NCI-H187 treated with DMSO at 0.1 percent for 48 hours (cell line): ENCODE measurements at places on chromosomes 12 and 14.

DNA sequence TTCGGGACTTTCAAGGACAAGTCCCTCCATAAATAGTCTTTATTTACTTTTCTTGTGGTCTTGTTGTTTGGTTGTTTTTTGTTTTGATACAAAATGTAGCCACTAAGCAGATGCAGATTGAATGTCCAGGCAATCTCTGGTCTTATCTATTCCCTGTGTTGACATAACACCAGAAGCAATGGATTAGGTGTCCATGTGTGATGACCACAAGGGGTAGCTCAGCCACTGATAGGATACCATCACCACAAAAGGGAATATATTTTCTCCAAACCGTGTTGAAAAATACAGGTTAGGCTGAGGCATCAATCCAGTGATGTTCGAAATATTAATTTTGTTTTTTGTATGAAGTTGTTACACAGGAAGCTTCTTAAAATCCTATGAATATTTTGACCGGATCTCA is 196.3 kb downstream of the EPS8 start:
- DNase-seq = no peak

DNA sequence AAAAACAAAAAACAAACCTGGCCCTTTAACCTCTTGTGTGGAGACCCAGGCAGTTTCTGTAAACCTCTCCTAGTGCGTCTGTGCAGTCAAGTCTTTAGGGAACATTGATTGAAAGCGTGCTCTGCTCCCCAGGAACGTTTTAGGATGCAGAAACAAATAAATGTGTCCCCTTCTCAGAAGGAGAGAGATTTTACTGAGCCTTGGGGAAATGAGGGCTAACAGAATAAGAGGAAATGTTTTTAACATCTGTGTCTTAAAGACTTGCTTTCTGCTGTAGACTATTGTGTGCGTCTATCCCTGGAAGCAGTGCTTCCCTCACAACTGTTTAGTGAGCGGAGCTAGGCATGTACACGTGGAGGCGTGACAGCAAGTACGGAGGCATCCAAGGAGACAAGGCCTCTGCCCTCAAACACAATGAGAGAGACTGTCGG is 54.3 kb downstream of the TECPR2 start:
- DNase-seq = no peak

- DNase-seq = peak; percentile 55
Observed at GRCh38 chr14:20415782-20416206, 2.5 kb upstream of the TEP1 start.

GRCh38 chr14:81555684-81556083 is 22.0 kb upstream of the SEL1L start:
- DNase-seq = no peak

GRCh38 chr12:3262470-3262869 is 185.3 kb downstream of the TSPAN9 start:
- DNase-seq = no peak

GRCh38 chr12:84822525-84822924 is 90.1 kb downstream of the SLC6A15 start:
- DNase-seq = no peak

- DNase-seq = no peak
Observed at GRCh38 chr12:57772429-57773322, at the start of gene EEF1AKMT3. EEF1AKMT3 (plus strand) TSS chr12:57772614; CDS start chr12:57772725, 111 bp downstream.

GRCh38 chr12:1591034-1591433 is 3.3 kb downstream of the FBXL14 start:
- DNase-seq = no peak

DNA sequence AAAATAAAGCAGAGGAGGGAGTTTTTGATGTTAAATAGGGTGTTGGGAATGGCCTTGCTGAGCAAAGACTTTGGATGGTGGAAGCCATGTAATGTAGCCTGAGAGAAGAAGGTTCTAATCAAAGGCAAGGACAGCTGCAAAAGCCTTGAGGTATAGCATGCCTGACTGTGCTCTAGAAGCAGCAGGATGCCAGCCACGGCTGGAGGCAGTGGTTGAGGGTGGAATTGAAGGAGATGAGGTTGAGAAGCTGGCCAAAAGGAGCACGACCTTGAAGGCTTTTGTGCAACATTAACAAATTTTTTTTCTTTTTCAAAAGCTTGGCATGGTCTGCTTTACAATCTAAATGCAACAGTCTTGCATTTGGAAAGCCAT is 42.3 kb upstream of the CSRP2 start:
- DNase-seq = no peak

DNA sequence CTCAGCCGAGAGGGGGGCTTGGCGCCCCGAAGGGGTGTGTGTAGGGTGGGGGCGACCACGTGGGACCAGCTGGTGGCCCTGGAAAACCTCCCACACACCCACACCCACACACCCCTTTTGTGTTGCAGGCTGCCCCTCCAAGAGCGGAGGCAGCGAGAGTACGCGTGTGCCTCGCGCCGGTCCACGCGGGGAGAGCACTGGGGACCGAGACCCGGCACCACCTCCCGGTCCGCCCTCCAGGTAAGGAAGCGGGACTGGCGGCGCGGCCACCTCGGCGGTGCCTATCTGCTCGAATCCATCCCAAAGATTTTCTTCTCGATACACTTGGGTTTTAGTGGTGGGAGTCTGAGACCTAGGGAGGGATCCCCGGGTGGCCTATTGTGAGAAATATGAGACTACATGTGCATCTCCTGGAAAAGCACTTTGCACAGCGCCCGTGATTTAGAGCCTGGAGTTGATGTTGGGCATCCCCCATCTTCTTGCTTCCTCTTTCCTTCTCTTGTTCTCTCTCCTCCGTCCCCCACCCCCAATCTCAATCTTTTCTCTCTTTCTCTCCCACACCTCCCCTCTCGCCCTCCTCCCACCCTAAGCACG is 393 bp downstream of the SYT1 start:
- peak; percentile 7 for DNase-seq

- no peak for DNase-seq
Observed at GRCh38 chr14:77040741-77041653, 12.5 kb upstream of the IRF2BPL start.

- no peak for DNase-seq
Observed at GRCh38 chr12:11716794-11717518, 67.5 kb downstream of the ETV6 start.

- DNase-seq = no peak
Observed at GRCh38 chr14:52129721-52130120, 60.9 kb upstream of the NID2 start.

DNA sequence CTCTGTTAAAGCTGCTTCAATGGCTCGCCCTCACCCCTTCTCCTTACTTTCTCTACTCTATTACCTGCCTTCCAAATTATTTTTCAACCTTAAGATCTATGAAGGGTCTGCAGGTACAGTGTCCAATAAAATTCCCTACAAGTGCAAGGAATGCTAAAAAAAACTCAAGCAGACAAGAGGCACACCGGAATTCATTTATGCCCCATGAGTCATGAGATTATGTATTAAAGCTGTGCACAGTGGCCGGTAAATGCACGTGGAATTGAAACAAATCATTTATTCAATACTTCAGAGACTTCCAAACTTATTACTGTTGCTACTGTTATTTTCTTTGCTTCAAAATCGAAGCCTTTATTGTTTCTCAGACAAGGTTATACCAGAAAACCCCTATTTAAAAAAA is 68.4 kb downstream of the ST8SIA1 start:
- no peak for DNase-seq

GRCh38 chr12:108567406-108568337 is 5.3 kb downstream of the ISCU start:
- no peak for DNase-seq

DNA sequence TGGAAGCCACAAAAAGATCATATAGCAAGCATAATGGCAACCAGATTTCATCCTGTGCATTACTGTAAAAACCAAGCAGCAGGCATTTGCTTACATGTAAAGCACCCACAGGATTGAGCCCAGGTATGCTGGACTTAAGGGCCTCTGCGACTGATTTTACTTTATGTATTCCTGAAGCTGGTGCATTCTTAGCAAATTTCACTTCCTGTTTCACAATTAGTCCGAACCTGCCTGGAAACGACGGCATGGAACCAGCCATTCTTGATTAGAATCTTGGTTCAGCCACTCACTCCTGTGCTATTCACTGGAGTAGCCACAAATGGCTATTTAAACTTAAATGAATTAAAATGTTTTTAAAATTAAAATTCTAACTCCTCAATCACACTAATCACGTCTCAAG is 239.2 kb downstream of the NUAK1 start:
- DNase-seq = no peak

GRCh38 chr12:1629338-1630132 is 504 bp downstream of the WNT5B start:
- no peak for DNase-seq

DNA sequence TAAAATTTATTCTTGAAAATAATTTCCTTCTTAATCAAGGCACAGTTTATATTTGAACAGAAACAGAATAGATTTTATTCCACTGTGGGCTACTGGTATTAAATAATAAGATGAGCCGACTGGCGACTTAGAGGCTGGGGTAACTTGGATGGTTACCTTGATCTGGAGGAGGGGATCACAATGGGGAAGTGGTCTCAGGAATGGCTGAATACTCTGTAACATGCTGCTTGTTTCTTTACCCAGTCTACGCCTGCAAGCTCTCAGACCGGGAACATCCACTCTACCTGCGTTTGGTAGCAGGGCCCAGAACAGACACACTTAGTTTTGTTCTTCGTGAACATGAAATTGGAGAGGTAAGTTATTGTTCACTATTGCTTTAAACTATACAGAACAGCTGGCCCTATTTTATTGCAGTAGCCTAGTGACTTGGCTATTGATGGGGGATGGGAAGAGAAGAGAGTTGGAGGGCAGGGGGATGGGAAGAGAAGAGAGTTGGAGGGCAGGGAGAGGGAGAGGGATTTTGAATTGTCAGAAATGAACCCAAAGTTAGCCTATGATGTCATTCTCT is 67.9 kb downstream of the GNS start:
- DNase-seq = no peak

- no peak for DNase-seq
Observed at GRCh38 chr14:77142005-77142800, 612 bp upstream of the ZDHHC22 start.

GRCh38 chr14:73339846-73340595 is 102.7 kb downstream of the PAPLN start:
- DNase-seq = no peak

DNA sequence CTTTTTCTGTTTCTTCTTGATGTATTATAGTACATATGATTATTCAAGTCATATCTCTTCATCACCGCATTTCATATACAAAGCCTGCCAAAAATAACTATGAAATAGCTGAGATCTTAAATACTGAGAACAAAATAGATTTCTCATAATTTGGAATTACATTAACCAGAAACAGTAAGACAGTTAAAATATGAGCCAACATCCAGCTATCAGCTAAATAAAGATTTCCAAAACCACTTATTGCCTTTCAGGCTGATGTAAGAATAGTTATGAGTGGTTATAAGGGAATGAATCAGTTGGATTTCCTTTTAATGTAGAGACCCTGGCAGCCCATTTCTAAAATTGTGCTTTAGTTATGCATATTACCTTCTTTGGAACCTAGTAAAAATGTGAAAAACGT is 47.4 kb downstream of the TMEM117 start:
- no peak for DNase-seq

DNA sequence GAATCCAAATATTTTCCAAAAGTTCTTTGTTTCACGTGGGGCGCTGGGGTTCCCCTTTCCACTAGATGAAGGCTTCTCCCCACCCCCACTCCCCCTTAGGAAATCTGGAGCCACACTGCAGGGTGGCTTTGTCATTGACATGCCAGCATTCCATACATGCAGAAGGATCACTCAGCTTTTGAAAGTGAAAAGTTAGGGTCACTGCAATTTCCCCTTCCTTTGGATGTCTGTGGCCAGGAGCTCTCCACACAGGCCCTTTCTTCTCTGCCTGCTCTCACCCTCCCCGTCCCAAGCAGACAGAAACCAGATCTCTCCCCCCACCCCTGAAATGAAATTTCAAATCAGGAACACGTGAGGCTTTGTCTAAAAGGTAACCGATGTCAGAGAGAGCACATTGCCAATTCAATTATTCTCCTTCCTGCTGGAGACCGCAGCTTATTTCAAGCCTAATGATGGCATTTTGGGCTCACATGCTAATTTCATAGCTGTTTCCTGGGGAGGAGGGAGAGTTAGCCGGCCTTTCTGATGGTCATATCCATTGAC is 153.9 kb upstream of the RFLNA start:
- no peak for DNase-seq

- DNase-seq = no peak
Observed at GRCh38 chr12:68565391-68565903, 45.3 kb upstream of the RAP1B start.

GRCh38 chr12:120381752-120382419 is 12.9 kb upstream of the MSI1 start:
- no peak for DNase-seq

GRCh38 chr12:2198005-2198501 is 145.3 kb downstream of the CACNA1C start:
- no peak for DNase-seq

DNA sequence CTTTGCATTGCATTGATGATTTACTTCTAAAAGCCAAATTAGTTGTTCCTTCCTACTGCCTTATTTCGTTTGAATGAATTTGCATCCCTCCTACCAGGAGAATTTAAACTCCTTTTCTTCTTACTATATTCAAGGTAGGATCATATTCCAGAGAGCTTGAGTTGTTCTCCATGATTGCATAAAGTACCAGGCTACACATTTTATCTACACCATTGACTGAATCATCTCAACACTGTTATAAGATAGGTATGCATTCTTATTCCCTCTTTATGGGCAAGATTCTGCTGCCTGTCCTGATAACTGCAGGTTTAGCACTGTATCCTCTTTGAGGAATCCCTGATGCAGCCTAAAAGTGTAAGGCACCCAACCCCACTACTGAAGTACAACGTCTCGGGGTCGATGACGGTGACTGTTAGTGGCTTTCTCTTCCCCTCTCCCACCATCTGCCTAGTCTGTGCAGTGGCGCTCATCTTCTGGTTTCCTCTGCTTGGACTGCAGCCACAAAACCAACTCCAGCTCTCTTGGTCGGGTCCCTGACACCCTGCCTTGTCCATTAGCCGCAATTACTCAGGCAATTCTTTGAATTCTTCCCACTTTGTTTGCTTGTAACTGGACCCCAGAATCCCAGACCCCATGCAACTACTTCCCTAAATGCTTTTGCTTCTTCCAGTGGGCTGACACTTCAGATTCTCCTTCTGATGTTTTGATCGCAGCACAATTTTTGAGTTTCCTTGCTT is 44.4 kb upstream of the STXBP6 start:
- no peak for DNase-seq

DNA sequence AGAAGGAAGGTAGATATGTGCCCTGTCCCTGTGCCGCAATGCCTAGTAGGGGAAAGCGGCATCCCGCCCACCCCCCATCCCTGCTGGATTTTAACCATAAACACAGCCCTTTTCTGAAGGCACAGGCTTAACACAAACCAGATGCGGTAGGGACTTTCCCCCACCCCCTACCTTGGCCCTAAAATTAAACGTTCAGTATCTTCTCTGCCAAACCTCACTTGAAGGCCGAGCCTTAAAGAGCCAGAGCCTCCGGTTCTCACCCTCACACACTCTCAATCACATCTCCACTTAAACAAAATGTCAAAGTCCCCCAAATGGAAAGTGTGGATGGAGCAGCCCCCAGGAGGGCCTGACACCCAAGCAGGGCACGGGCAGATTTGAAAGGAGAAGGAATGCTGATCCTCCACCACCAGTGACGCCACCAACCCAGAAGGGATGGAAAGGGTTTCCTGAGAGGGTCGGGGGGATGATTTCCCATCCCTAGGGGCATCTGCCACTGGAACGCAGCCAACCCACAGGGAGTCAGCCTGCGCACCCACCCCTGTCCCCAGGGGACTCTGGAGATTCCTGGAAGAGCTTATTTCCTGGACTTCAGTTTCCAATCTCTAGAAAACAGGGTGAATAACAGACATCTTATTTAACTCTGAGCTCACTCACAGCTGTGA is 26.4 kb downstream of the ACTN1 start:
- no peak for DNase-seq

GRCh38 chr12:57476162-57476992 is 3.3 kb downstream of the ARHGAP9 start:
- DNase-seq = no peak

GRCh38 chr14:92937051-92937937 is 14.3 kb downstream of the CHGA start:
- peak; percentile 75 for DNase-seq
